ENCODE measurements at places on chromosomes 4 and X. TPM values are rescaled to one million over a fixed set of nuclear protein-coding genes. Genes with fewer than 3 reads are reported as not detected.

TMPRSS11A gene
- not detected for total RNA-seq

TBC1D9 gene
- total RNA-seq = 5.7 TPM

UNC5C gene
- 0.65 TPM for total RNA-seq

BGN gene
- total RNA-seq = 25.9 TPM

DDX53 gene
- total RNA-seq = not detected

TEC gene
- total RNA-seq = 7.2 TPM

ADH4 gene
- total RNA-seq = not detected

TMPRSS11F gene
- 12.6 TPM for total RNA-seq

POLA1 gene
- total RNA-seq = 12.5 TPM

IL2 gene
- not detected for total RNA-seq

SCD5 gene
- 16.9 TPM for total RNA-seq

SLC38A5 gene
- 21.8 TPM for total RNA-seq

ELOVL6 gene
- 18.0 TPM for total RNA-seq

ALG13 gene
- total RNA-seq = 37.0 TPM

RTL9 gene
- not detected for total RNA-seq

PNMA3 gene
- total RNA-seq = 0.36 TPM

UGT2B10 gene
- total RNA-seq = not detected

FAM9C gene
- total RNA-seq = not detected

HTN3 gene
- not detected for total RNA-seq

IL21 gene
- not detected for total RNA-seq

TLL1 gene
- total RNA-seq = 10.5 TPM

INTS6L gene
- total RNA-seq = 10.8 TPM

FGB gene
- total RNA-seq = not detected

MEPE gene
- not detected for total RNA-seq

STS gene
- total RNA-seq = 11.3 TPM

MAGED2 gene
- 85.2 TPM for total RNA-seq

CTAG2 gene
- not detected for total RNA-seq

NALF2 gene
- not detected for total RNA-seq

TBC1D1 gene
- total RNA-seq = 15.9 TPM

GAGE13 gene
- total RNA-seq = not detected

DDX60 gene
- total RNA-seq = 13.5 TPM

MAGEE2 gene
- total RNA-seq = not detected

MAGEC2 gene
- not detected for total RNA-seq

CFAP99 gene
- not detected for total RNA-seq

UCP1 gene
- total RNA-seq = not detected

STK32B gene
- total RNA-seq = 2.0 TPM

FHIP1A gene
- total RNA-seq = 142 TPM

RAB9B gene
- 0.39 TPM for total RNA-seq

TCEAL7 gene
- total RNA-seq = 2.4 TPM

ARX gene
- not detected for total RNA-seq

HS3ST1 gene
- total RNA-seq = 0.05 TPM

SLC25A43 gene
- total RNA-seq = 44.5 TPM

TMEM31 gene
- total RNA-seq = not detected

ARMCX5 gene
- total RNA-seq = 25.1 TPM

KCNIP4 gene
- not detected for total RNA-seq

MAGEA12 gene
- total RNA-seq = not detected

GPAT3 gene
- 6.7 TPM for total RNA-seq

HERC5 gene
- total RNA-seq = 2.6 TPM

DMD gene
- 23.0 TPM for total RNA-seq

IDUA gene
- total RNA-seq = 10.0 TPM

CLDN24 gene
- total RNA-seq = not detected

Data from lower leg skin (tissue), 4 donors.